GM23338 (cell line): ENCODE measurements at places on chromosomes 5 and 9. TPM values are rescaled to one million over a fixed set of nuclear protein-coding genes. Genes with fewer than 3 reads are reported as not detected.

Gene VLDLR
- polyA plus RNA-seq = 13.2 and 14.9 TPM in 2 replicates

Gene PPP3R2
- not detected in 2 replicates for polyA plus RNA-seq

Gene DIPK1B
- 18.7 and 24.2 TPM in 2 replicates for polyA plus RNA-seq

Gene RUSC2
- polyA plus RNA-seq = 2.8 and 3.0 TPM in 2 replicates

Gene TAF11L5
- polyA plus RNA-seq = not detected in 2 replicates

Gene PCDHAC1
- 0.50 and 0.53 TPM in 2 replicates for polyA plus RNA-seq

Gene HTR1A
- polyA plus RNA-seq = 0.92 and 1.1 TPM in 2 replicates

Gene CMYA5
- 0.42 and 0.45 TPM in 2 replicates for polyA plus RNA-seq

Gene SLC34A1
- polyA plus RNA-seq = not detected in 2 replicates

Gene ADRB2
- 0.42 and 0.44 TPM in 2 replicates for polyA plus RNA-seq

Gene SPATA9
- not detected in 2 replicates for polyA plus RNA-seq

Gene PHF24
- polyA plus RNA-seq = 0.03 and 0.05 TPM in 2 replicates

Gene GRM6
- 0.19 and 0.50 TPM in 2 replicates for polyA plus RNA-seq

Gene NRG2
- polyA plus RNA-seq = 0.28 and 0.37 TPM in 2 replicates

Gene SLC6A7
- polyA plus RNA-seq = not detected in 2 replicates

Gene GDF9
- 0.11 and 0.37 TPM in 2 replicates for polyA plus RNA-seq

Gene IFNK
- polyA plus RNA-seq = not detected in 2 replicates

Gene ZCCHC10
- 86.0 and 90.1 TPM in 2 replicates for polyA plus RNA-seq

Gene SOX30
- 0.43 and 0.47 TPM in 2 replicates for polyA plus RNA-seq

Gene PCDHGA8
- polyA plus RNA-seq = 0.70 and 1.1 TPM in 2 replicates

Gene NMUR2
- polyA plus RNA-seq = 0.10 TPM in 1 of 2 replicates, not detected in the other

Gene RMRP
- 15.3 and 43.0 TPM in 2 replicates for polyA plus RNA-seq

Gene SPATA31D3
- polyA plus RNA-seq = not detected in 2 replicates

Gene SLC1A3
- polyA plus RNA-seq = 30.4 and 40.7 TPM in 2 replicates

Gene NKD2
- polyA plus RNA-seq = 10.0 and 11.9 TPM in 2 replicates

Gene CATSPER3
- 0.19 and 0.37 TPM in 2 replicates for polyA plus RNA-seq

Gene CDC20B
- polyA plus RNA-seq = not detected in 2 replicates

Gene RIOK2
- polyA plus RNA-seq = 44.9 and 47.6 TPM in 2 replicates

Gene FAM78A
- 0.57 and 0.75 TPM in 2 replicates for polyA plus RNA-seq

Gene FST
- polyA plus RNA-seq = 13.2 and 13.9 TPM in 2 replicates

Gene AKNA
- 9.0 and 11.2 TPM in 2 replicates for polyA plus RNA-seq

Gene RETREG1
- 3.6 and 3.8 TPM in 2 replicates for polyA plus RNA-seq

Gene F12
- polyA plus RNA-seq = 8.0 and 8.1 TPM in 2 replicates

Gene IL9
- not detected in 2 replicates for polyA plus RNA-seq

Gene FRRS1L
- 0.37 and 0.54 TPM in 2 replicates for polyA plus RNA-seq

Gene CCNJL
- polyA plus RNA-seq = 27.0 and 28.4 TPM in 2 replicates

Gene CCDC171
- 3.5 and 5.1 TPM in 2 replicates for polyA plus RNA-seq

Gene FKTN
- polyA plus RNA-seq = 4.7 and 6.8 TPM in 2 replicates

Gene PLEKHG4B
- 33.5 and 34.2 TPM in 2 replicates for polyA plus RNA-seq

Gene RGS14
- 23.5 and 24.8 TPM in 2 replicates for polyA plus RNA-seq

Gene PCDHGB5
- 1.7 and 2.5 TPM in 2 replicates for polyA plus RNA-seq

Gene LSM11
- 1.2 TPM in 2 replicates for polyA plus RNA-seq

Gene EQTN
- 0.21 TPM in 1 of 2 replicates, not detected in the other for polyA plus RNA-seq

Gene RANBP3L
- polyA plus RNA-seq = 0.10 TPM in 1 of 2 replicates, not detected in the other

Gene WWC1
- polyA plus RNA-seq = 23.6 and 25.4 TPM in 2 replicates

Gene ACOT12
- 0.15 and 0.54 TPM in 2 replicates for polyA plus RNA-seq

Gene DND1
- 7.3 and 8.1 TPM in 2 replicates for polyA plus RNA-seq

Gene TERT
- polyA plus RNA-seq = 9.1 and 9.8 TPM in 2 replicates

Gene TMEM141
- polyA plus RNA-seq = 90.0 and 90.5 TPM in 2 replicates

Gene C5orf52
- not detected in 2 replicates for polyA plus RNA-seq

Gene AQP3
- polyA plus RNA-seq = 1.4 and 1.6 TPM in 2 replicates

Gene OLFM1
- polyA plus RNA-seq = 20.6 and 24.5 TPM in 2 replicates
